ENCODE measurements at places on chromosomes 7 and 10.

DNA sequence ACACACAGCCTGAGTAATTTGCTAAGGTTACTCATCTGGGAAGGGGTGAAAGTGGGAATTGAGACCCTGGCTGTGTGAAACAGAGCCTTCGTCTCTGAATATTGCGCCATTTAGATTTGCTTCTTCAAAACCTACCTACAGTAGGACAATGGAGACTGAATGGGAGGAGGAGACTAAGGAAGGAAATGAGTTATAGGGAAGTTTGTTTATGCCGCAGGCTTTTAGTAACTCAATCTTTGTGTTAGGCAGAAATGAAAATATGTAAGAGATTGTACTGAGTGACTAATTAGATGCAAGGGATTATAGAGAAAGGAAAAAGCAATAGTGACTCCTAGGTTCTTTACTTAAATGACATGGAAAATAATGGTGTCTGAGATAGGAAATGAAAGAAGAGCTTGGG lies 80.2 kb downstream of the KCND2 start:
- no peak overlapping the region for H3K4me3 ChIP-seq
- no peaks in the 10 kb centered on the region for H3K36me3 ChIP-seq
- no peaks in the 10 kb centered on the region for H3K27me3 ChIP-seq
- DNase-seq = no peak
- H3K4me1 ChIP-seq = no peaks in the 10 kb centered on the region
- no peak overlapping the region for H3K27ac ChIP-seq

- H3K36me3 ChIP-seq = peaks cover 5% of the 10 kb centered on the region
- no peak for DNase-seq
- H3K4me3 ChIP-seq = peak overlapping the region; percentile 83
- H3K4me1 ChIP-seq = peaks cover 56% of the 10 kb centered on the region
Observed at GRCh38 chr10:119211625-119212441, 4.5 kb downstream of the GRK5 start.

GRCh38 chr7:50640779-50641178 lies 75.6 kb upstream of the DDC start:
- H3K4me1 ChIP-seq = peaks cover 14% of the 10 kb centered on the region
- no peaks in the 10 kb centered on the region for H3K36me3 ChIP-seq
- no peak for DNase-seq
- no peak overlapping the region for H3K27ac ChIP-seq

- no peak for DNase-seq
- H3K4me1 ChIP-seq = peaks cover 20% of the 10 kb centered on the region
- H3K27me3 ChIP-seq = peaks cover 28% of the 10 kb centered on the region
- no peak overlapping the region for H3K27ac ChIP-seq
- no peaks in the 10 kb centered on the region for H3K36me3 ChIP-seq
- H3K4me3 ChIP-seq = no peak overlapping the region
Observed at GRCh38 chr7:43557831-43558495, 24.9 kb upstream of the STK17A start.

- H3K4me1 ChIP-seq = no peaks in the 10 kb centered on the region
- no peaks in the 10 kb centered on the region for H3K27me3 ChIP-seq
- H3K36me3 ChIP-seq = no peaks in the 10 kb centered on the region
- H3K4me3 ChIP-seq = no peak overlapping the region
- no peak overlapping the region for H3K27ac ChIP-seq
Observed at GRCh38 chr7:123191132-123191531, 8.6 kb downstream of the SLC13A1 start.

DNA sequence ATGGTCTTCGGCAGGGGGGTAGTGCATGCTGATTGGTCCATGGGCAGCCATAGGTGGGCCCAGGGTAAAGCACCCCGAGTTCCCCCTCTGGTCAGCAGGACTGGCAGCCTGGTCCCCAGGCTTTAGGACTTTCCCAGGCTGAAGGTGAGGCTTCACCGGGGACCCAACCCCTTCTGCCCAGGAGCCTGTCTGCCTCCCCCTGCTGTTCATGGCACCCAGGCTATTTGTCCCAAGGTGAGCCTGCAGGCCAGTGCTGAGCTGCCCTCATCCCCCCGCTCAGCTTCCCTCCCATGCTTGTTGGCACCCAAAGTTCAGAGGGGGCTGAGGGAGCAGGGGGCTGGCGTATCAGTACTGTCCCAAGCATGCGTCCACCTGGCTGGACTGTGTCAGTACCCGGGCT lies 38.5 kb upstream of the ZNRF2 start:
- no peak for DNase-seq
- no peak overlapping the region for H3K27ac ChIP-seq
- H3K36me3 ChIP-seq = no peaks in the 10 kb centered on the region
- H3K4me3 ChIP-seq = no peak overlapping the region
- H3K27me3 ChIP-seq = peaks cover 5% of the 10 kb centered on the region

DNA sequence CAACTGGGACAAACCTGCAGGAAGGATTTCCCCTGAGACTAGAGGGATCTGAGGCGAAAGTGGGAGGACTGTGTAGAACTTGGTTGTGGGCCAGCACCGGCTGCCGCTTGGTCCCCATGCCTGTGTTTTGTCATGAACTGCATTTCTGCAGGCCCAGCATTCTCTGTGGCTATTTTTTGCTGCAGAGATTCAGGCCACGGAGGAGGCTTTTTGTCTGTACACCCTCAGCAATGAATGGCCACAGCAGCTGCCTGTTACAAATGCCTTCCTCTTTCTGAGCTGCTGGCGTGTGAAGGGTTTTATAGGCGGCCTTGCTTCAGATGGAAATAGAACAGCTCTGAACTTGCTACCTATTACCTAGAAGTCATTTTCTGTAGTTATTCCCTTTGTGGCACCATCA lies 164.4 kb downstream of the SH2D4B start:
- no peak for DNase-seq
- no peaks in the 10 kb centered on the region for H3K4me1 ChIP-seq
- H3K4me3 ChIP-seq = no peak overlapping the region

- H3K4me3 ChIP-seq = no peak overlapping the region
- H3K27me3 ChIP-seq = peaks cover 1% of the 10 kb centered on the region
- no peaks in the 10 kb centered on the region for H3K4me1 ChIP-seq
- no peak overlapping the region for H3K27ac ChIP-seq
- DNase-seq = no peak
Observed at GRCh38 chr7:298375-298702, 8.4 kb downstream of the FOXL3 start.

GRCh38 chr10:102229810-102230263 lies 3.7 kb downstream of the ELOVL3 start:
- H3K36me3 ChIP-seq = no peaks in the 10 kb centered on the region
- H3K27me3 ChIP-seq = peaks cover 50% of the 10 kb centered on the region
- H3K4me1 ChIP-seq = peaks cover 18% of the 10 kb centered on the region
- no peak overlapping the region for H3K27ac ChIP-seq

- no peak for DNase-seq
- H3K36me3 ChIP-seq = no peaks in the 10 kb centered on the region
- H3K4me1 ChIP-seq = peaks cover 8% of the 10 kb centered on the region
- no peak overlapping the region for H3K27ac ChIP-seq
Observed at GRCh38 chr10:88120075-88120474, 256.6 kb downstream of the PTEN start.

DNA sequence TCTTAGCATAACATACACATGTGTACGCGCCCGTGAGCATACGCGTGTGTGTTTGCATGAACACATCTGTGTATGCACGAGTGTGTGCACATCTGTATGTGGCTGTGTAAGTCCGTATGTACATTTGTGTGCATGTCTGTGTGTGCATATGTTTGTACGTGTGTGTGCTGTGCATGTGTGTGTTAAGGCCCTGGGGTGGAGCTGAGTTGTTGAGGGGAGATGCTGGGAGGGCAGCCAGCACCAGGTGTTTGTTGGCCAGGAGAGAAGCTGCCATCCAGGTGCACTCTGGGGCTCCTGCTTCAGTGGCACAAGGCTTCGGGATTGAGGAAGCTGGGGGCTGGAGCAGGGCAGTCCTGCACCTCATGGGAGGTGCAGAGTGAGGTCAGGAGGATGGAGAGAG lies 85.0 kb downstream of the BMS1 start:
- no peak overlapping the region for H3K4me3 ChIP-seq
- no peaks in the 10 kb centered on the region for H3K36me3 ChIP-seq
- no peak for DNase-seq
- H3K4me1 ChIP-seq = peaks cover 1% of the 10 kb centered on the region
- no peak overlapping the region for H3K27ac ChIP-seq
- H3K27me3 ChIP-seq = peaks cover 30% of the 10 kb centered on the region

- H3K36me3 ChIP-seq = no peaks in the 10 kb centered on the region
- no peak overlapping the region for H3K27ac ChIP-seq
- H3K27me3 ChIP-seq = peaks cover 2% of the 10 kb centered on the region
- no peak for DNase-seq
- no peak overlapping the region for H3K4me3 ChIP-seq
Observed at GRCh38 chr7:154879629-154880028, 123.3 kb downstream of the PAXIP1 start.

- no peaks in the 10 kb centered on the region for H3K27me3 ChIP-seq
- no peaks in the 10 kb centered on the region for H3K4me1 ChIP-seq
- H3K4me3 ChIP-seq = no peak overlapping the region
- no peak overlapping the region for H3K27ac ChIP-seq
Observed at GRCh38 chr7:16235147-16236114, 185.9 kb downstream of the CRPPA start.

Measured in activated naive CD8-positive, alpha-beta T cell treated with anti-CD3 and anti-CD28 coated beads, Interleukin-2, amount 10 ng/mL, durations not matched to agents 7 days and 5 days (primary cell).